ENCODE measurements at places on chromosomes 6 and 20.

DNA sequence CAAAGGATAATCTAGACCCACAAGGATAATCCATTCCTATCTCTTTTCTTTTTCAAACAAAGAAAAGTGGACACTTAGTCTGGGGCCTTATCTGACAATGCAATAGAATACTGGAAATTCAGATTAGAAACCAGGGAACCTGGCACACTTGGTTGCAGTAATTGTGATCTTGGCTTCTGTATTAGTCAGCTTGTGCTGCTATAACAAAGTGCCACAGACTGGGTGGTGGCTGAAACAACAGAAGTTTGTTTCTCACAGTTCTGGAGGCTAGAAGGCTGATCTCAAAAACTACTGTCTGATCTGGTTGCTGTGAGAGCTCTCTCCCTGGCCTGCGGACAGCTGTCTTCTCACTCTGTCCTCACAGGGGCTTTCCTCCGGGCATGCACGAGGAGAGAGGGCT, 49.4 kb downstream of the SNRNP48 start:
- DNase-seq: no peak

- no peak for DNase-seq
Measured at GRCh38 chr6:75157336-75157735, 48.5 kb downstream of the COL12A1 start.

DNA sequence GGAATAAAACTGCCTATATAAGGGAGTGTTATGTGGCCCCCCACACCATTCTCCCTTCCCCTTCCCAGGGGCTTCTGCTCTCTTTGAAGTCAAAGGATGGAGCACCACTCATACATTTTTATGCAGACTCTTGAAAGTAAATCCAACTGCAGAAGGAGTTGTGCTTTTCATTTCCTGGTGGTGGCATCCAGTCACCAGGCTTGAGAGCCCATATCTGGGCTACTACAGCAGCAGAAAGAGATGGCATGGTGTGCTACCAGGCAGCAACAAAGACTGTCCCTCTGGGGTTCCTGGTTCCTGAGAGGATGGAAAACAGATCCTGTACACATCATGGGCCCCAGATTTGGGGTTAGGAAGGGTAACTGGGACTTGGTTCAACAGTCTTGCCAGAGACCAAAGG, 226.4 kb downstream of the CLIC5 start:
- no peak for DNase-seq

- DNase-seq: no peak
Measured at GRCh38 chr6:137743493-137743892, 123.6 kb upstream of the TNFAIP3 start.

DNA sequence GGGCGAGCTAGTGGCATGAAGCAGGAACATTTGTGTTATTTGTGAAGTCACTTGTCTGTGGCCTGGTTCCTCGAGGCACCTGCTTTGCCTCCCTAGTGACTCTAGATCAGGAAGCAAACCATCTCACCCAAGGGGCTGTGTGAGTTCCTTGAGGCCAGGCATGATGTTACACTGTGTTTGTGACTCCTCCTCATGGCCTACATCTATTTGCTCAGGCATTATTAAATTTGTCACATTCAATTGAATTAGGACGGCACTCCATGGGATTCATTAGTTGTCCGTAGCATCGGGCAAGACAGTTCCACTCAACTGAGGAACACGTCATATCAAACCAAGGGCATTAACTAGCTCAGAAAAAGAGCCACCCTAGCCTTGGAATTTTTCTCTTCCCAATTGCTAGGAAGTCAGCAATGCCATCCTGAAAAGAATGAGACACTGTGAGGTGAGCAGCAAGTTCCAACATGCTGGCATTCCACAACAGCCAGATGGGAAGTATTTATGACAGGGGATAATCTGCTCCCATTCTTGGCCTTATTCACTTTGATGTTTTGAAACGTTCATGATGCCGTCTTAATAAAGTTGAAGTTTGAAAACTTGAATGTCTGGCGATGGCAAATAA, 17.2 kb downstream of the TMEM200A start:
- no peak for DNase-seq

DNA sequence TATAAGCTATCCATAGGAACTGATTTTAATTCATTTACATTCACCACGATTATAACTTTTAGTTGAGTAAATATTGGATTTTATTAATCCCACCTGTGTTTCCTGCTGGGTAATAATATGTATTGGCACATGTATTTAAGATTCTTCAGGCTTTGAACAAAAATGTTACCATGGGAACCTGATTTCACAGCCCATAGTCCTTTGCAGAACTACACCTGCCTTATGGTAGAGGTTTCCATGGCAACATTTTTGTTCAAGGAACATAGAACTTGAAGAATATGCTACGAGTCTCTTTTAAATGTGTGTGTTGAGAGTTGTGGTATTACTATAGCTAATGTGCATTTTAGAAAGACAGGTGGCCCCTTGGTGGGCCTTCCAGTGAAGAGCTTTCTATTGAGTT, 317.4 kb downstream of the SAMD5 start:
- no peak for DNase-seq

GRCh38 chr6:83062225-83062624, 3.4 kb downstream of the UBE3D start:
- no peak for DNase-seq

GRCh38 chr6:128422200-128422599, 98.2 kb downstream of the PTPRK start:
- DNase-seq: no peak
